ENCODE measurements at places on chromosomes 2 and 18.

DNA sequence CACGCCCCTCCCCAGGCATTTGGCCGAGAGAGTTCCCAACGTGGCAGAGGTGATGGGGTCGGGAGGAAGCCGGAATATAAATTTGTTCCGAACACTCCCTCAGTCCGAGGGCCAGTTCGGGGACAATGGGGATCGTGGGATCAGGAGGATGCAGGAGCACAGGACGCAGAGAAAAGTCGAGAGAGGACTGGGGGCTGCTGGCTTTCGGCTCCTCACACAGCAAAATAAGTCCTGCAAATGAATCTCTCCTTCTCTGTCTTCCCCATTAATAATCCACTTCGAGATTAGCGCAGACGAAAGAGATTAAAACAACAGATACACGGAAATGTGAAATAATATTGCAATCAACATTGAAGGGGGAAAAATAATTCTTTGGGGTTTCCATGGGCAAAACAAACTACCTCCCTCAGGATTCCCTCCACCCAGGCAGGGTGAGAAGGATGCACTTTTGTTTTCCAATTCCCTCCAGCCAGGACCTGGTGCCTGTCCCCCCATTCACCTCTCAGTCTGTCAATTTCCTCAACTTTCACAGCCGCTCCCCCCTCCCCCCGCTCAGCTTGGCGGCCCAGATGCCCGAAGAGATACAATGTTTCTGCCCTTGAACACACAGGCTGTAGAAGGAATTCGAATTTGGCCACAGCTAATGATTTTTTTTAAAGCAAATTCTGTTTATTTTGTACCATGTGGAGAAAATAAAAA, 3.1 kb upstream of the ZEB2 start:
- no peak for DNase-seq

DNA sequence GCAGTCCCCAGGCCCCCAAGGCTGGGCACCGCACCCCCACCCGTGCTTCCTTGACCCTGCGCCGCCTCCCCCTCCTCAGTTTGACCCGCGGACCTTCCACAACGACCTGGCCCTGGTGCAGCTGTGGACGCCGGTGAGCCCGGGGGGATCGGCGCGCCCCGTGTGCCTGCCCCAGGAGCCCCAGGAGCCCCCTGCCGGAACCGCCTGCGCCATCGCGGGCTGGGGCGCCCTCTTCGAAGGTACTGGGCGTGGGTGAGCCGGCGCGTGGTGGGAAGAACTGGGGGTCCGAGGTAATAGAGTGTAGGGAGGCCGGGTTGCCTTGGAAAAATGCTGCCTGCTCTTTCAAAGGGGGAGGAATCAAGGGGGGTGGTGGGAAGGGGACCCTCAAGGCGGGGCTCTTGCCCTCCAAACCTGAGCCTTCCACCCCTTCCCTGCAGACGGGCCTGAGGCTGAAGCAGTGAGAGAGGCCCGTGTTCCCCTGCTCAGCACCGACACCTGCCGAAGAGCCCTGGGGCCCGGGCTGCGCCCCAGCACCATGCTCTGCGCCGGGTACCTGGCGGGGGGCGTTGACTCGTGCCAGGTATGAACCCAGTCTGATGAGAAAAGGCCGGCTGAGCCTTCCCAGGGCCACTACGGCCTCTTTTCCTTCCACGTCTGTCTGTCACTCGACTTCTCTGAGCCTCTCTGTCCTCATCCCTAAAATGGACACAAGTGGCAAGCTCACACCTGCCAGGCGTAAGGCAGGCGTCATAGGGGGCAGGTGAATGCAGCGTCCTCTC, 2.6 kb downstream of the PRSS56 start:
- no peak for DNase-seq

GRCh38 chr2:232526372-232526941, 497 bp downstream of the CHRND start:
- no peak for DNase-seq

DNA sequence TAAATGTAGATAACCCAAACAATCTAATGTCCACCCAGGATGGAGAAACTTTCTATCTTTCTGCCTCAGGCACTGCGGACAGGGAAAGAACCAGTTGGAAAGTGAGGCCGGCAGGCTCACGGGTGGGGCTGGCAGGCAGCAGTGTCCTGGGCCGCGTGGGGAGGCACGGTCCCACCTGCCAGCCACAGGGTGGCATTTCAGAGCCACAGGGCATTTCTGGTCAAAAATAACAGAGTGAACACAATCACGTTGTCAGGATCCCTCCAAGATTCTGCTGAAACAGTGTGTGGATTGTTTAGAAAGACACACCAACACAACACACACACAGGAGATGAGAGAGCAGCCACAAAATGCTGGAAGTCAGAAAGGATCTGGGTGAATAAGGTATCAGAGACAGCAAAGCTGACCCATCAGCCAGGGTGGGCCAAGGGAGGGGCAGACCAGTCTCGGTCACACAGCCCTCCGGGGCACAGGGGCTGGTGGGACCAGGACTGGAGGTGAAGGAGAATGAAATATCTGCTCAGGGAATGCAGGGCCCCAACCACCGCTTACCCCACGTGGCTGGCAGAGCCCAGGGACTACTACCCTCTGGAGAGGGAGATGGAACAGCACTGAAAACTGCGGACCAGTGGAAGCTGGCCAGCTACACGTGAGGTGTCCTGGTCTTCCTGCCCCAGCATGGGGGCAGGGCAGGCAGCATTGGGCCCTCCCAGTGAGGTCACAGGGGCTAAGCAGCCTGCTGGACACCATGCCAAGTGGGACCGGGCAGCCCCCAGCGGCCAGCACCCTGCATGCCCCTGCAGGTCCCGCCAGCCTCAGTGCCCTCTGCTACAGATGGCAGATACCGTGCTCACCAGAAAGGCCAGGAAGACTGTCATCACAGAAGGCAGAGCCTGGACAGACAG, 173.9 kb downstream of the HDAC4 start:
- no peak for DNase-seq

DNA sequence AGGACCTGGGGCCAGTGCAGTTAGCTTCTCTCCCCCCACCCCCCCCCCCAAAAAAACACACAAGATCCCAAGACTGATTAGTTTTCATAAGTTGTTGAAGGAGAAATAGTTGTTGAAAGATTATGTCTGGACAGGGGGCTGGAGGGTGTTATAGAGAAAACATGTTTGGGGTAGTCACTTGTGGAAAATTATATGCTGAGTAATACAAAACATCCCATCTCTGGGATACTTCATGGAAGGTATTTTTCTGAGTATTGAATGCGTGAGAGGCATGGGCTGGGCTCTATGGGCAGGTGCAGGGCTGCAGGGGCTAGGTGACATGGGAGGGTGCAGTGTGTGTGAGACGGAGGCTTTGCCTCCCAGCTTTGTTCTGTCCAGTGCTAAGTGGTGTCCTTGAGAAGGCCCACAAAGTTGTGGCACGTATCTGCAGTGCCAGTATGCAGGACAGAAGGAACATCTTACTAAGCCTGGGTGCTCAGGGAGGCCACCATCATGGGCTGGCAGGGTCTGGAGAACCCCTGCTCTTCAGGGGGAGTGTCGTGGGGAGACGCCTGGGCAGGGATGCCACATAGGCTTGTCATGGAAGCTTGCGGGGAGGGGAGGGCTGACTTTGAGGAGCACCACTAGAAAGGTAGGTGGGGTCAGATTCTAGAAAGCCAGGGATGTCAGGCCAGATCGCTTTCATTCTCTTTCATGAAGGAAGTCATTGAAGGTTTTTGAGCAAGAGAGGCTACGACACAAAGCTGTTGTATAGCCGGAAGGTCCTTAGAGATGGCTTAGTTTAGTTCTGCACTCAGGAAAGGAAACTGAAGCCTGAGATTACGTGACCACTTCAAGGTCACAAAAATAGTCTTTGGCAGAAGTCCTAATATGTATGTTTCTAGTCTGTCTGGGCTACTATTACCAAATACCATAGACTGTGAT, 232.0 kb downstream of the LDLRAD4 start:
- DNase-seq, result no peak

- DNase-seq, result no peak
Observed at GRCh38 chr18:39796393-39796792, 2158.6 kb upstream of the PIK3C3 start.

DNA sequence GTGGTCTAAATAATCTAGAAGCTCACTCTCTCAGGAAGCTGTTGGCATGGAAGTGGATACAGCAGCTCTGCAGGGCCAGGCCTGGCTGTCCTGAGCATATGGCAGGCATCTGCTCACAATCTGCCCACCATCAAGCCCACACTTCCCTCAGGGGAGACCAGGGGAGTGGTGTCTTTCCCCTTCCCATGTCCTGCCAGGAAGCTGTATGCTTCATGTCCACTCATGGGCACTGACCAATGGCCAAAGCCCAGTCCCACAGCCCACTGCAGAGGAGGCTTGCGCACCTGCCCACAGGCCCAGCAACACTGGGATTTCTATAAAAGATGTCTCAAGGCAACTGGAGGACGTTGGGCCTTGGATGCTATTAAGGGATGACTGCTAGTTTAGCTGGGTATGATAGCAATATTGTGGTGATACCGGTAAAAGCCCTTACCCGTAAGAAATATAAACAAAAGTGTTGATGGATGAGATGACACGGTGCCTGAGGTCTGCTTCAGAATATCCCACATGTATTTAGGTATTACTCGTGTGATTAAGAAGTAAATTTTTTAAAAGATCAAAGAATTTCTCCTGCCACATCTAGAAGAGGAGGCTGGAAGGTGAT, 106.7 kb upstream of the CTDP1 start:
- DNase-seq, result no peak

DNA sequence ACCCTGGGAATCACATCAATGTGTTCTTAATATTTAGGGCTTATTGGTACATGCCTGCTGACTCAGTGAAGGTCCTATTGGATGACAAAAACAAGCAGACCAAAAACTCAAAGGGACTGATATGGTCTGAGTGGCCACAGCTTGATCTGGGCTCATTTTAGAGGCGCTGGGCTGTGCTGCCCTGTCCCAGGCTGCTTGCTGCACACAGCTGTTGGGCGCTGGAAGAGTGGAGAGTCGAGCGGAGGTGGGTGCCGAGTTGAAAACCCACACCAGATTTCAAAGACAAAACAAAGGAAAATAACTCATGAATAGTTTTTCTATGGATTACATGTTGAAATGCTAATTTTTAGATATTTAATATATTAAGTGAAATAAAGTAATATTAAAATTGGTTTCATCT, 68.5 kb downstream of the LONRF2 start:
- DNase-seq, result no peak

- peak; percentile 61 for DNase-seq
Observed at GRCh38 chr18:45775241-45775676, 50.2 kb upstream of the SIGLEC15 start.

GRCh38 chr2:41763141-41763540, 284.7 kb upstream of the PKDCC start:
- no peak for DNase-seq

- no peak for DNase-seq
Observed at GRCh38 chr2:234191819-234192407, 141.4 kb downstream of the SPP2 start.

DNA sequence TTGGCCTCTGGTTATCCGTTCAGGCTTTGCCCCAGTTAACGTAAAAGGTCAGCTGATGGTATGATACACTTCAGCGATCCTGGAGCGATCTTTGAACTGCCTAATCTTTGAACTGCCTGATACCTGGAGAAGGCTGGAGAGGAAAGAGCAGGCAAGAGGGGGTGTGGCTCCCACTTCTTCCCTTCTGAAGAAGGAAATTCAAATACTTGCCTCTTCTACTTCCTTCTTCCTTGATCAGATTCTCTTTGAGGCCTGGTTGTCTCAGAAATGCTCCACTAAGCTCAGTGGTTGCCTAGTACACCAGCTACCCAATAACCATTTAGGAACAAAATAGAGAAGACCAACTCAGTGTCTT, 619 bp downstream of the GALM start:
- DNase-seq, result peak; percentile 44

GRCh38 chr2:39479696-39480095, 42.6 kb upstream of the MAP4K3 start:
- no peak for DNase-seq

- DNase-seq, result no peak
Observed at GRCh38 chr2:120403676-120404075, 57.7 kb downstream of the INHBB start.

GRCh38 chr2:47083886-47084687, 71.0 kb downstream of the STPG4 start:
- DNase-seq, result no peak

GRCh38 chr2:223701761-223702160, 99.6 kb upstream of the SCG2 start:
- DNase-seq, result no peak

GRCh38 chr2:111184725-111185310, 64.1 kb downstream of the BCL2L11 start:
- DNase-seq, result no peak

DNA sequence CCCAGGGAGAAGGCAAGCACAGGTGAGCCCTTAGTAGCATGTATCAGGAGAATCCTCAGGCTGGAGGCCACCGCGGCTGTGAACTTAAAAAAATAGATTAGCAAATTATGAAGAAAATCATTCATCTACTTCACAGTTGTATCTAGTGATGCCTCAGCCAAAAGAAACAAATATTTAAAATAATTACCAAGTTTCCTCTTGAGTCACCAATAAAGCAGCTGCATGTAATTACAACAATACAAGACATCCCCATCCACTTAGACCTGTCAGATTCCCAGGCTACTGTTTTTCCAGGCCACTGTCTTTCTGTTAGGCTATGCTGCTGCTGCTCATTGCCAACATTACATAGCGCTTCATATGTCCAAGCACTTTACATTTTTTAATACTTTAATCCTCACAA, 54.6 kb upstream of the PHLPP1 start:
- DNase-seq, result no peak

- DNase-seq, result no peak
Observed at GRCh38 chr2:152167065-152167464, 8.5 kb downstream of the STAM2 start.

DNA sequence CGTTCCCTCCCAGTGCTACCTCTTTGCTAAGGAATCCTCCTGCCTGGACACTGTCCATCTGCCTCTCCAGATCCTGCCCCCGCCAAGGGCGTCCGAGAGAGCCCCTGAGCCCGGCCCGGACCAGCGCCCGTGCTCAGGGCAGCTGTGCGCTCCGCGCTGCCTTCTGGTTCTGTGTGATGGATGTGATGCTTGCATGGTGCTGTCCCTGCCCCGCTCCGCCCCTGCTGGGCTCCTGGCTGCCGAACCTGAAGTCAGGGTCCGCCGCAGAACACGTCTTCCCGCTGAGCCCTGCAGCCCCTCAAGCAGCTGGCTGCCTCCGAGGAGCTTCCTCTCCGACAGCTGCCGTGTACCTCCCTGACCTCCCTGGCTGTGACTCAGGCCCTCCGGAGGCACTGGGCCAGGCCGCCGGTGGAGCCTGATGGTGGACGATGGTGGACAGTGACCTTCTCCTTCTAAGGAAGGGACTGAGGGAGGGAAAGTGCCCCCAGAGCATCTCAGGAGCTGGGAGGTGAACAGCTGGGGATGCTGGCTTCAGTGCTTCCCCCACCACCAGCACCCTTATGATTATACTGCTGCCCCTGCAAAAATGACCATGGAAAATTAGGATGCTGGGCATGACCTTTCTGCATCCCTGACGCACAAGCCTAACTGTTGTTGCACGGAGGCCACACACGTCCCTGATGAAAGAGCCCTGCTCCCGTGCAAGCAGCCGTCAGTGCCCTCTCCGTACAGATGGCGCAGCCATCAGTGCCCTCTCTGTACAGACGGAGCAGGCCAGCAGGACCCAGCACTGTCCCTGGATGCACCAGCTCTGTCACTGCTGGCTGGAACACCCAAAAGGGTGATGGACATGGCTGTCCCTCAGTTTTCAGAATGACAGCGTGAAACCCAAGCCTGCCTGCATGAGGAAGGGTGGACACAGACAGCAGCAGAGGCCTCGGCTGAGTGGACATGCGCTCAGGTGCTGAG, 99.3 kb downstream of the TPO start:
- no peak for DNase-seq
